ENCODE measurements at places on chromosomes 6 and 20. TPM values are rescaled to one million over a fixed set of nuclear protein-coding genes. Genes with fewer than 3 reads are reported as not detected.

- H3K36me3 ChIP-seq, result no peaks in the 10 kb centered on the region
- no peak overlapping the region for H3K27ac ChIP-seq
- no peaks in the 10 kb centered on the region for H3K4me1 ChIP-seq
- no peaks in the 10 kb centered on the region for H3K27me3 ChIP-seq
- H3K4me3 ChIP-seq, result no peak overlapping the region
- no peak for DNase-seq
Measured at GRCh38 chr6:139547122-139547776, 172.8 kb upstream of the CITED2 start.

GRCh38 chr6:47094241-47094925 lies 52.3 kb upstream of the ADGRF1 start:
- DNase-seq, result no peak
- no peak overlapping the region for H3K27ac ChIP-seq
- no peaks in the 10 kb centered on the region for H3K27me3 ChIP-seq
- no peaks in the 10 kb centered on the region for H3K36me3 ChIP-seq

The PTCRA gene
- total RNA-seq, result not detected

The DDO gene
- total RNA-seq, result not detected

The OR2J3 gene
- total RNA-seq, result not detected

Data from naive thymus-derived CD8-positive, alpha-beta T cell (primary cell).